Muscle of leg (tissue), 16 donors: ENCODE measurements at places on chromosomes 3 and 15. TPM values are rescaled to one million over a fixed set of nuclear protein-coding genes. Genes with fewer than 3 reads are reported as not detected.

DNA sequence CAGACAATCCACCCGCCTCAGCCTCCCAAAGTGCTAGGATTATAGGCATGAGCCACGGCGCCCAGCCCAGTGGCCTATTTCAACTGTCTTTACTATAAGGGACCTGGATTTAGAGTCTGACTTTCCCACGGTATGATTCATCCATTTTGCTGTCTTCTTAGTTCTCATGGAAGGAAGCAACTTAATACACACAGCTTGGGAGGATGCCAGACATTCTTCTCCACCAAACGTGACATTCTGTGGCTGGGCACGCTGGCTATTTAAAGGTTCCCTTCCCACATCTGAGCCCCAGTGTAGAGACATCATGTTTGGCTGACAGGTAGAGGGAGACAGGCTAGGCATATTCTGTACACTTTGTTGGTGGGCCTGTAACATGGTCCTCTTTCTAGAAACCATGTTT, 26.2 kb downstream of the FAM43A start:
- H3K36me3 ChIP-seq: no peaks in the 10 kb centered on the region
- peak; percentile 77 for DNase-seq

GRCh38 chr3:54863786-54864185, 64.1 kb downstream of the LRTM1 start:
- no peak overlapping the region for H3K4me3 ChIP-seq
- no peaks in the 10 kb centered on the region for H3K36me3 ChIP-seq
- H3K4me1 ChIP-seq: peaks cover 23% of the 10 kb centered on the region
- no peak for DNase-seq
- no peak overlapping the region for H3K27ac ChIP-seq
- H3K27me3 ChIP-seq: no peaks in the 10 kb centered on the region

DNA sequence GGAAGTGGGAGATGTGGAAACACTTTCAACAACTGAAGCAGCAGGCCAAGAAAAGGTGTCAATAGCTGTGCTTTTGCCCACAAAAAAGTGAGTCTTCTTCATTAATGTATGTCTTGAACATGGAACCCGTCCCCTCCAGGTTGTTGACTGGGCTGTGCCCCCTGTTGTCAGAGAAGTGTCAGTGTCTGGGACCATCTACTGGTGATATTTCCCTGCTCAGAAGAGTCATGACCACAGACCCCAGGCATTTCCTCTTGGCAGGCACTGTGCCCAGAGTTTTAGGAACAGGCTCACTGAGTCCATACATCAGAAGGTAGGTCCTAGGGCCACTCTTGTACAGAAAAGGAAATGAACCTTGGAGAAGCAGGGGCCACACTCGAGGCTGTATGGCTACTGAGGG, 54.8 kb upstream of the LARS2 start:
- H3K4me1 ChIP-seq: peaks cover 5% of the 10 kb centered on the region
- peaks cover 22% of the 10 kb centered on the region for H3K27me3 ChIP-seq
- DNase-seq: no peak
- H3K36me3 ChIP-seq: no peaks in the 10 kb centered on the region
- no peak overlapping the region for H3K27ac ChIP-seq
- no peak overlapping the region for H3K4me3 ChIP-seq

DNA sequence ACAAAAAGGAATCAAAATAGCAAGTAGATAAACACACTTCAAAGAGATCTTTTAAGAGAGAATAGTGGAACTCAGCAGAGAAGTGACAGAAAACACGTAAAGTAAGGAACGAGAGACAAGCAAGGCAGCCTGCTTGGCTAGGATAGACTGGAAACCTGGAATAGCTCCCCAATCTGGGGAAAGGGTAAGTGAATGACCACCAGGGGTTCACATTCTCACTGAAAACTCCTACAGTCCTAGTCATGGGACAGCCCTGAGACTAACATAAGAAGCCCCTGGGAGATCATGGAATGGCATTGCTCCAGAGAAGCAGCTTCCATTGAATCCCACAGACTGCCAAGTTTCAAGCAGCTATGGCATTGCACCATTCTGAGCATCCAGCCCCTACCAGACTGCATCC, 363.6 kb upstream of the ARPP21 start:
- no peaks in the 10 kb centered on the region for H3K27me3 ChIP-seq
- no peaks in the 10 kb centered on the region for H3K4me1 ChIP-seq
- no peaks in the 10 kb centered on the region for H3K36me3 ChIP-seq

GRCh38 chr15:59866642-59867041, 137.5 kb upstream of the FOXB1 start:
- no peaks in the 10 kb centered on the region for H3K4me1 ChIP-seq
- peak; percentile 1 for DNase-seq
- H3K4me3 ChIP-seq: no peak overlapping the region
- H3K27me3 ChIP-seq: peaks cover 7% of the 10 kb centered on the region

DNA sequence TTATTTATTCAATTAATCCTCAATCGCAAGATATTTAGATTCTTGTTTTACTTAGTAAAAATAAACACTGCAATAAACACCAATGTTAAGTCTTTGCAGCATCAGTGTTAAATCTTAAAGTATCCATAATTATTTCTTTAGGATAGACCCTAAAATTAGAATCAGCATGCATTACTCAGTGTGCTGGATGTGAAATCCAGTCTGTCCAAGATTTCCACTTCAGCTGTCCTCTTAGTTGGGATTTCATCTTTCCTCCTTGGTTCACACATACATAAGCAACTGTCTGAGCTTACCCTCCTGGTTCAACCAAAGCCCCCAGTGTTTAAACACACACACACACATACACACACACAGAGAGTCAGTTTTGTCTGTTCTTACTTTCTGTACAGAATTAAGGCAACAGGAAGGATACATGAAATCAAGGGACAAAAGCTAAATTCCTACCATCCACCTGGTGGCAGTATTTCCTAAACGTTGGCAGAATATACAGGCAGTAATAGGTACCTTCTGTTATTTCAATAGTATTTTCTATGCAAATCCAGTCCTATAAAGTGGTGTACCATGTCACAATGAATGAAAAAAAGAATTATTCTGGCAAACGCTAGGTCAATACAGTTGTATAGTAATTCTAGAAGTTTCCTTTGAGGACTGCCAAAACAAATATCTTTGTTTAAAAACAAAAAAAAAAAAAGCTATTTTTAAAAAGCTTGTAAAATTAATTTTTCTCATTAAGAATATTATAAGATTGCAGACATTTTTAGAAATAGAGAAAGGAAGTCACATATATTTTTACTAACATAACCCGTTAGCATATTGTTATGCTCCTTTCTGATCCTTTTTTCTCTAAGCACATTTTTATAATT, 27.3 kb upstream of the DMXL2 start:
- H3K27ac ChIP-seq: no peak overlapping the region
- H3K4me1 ChIP-seq: no peaks in the 10 kb centered on the region
- H3K4me3 ChIP-seq: no peak overlapping the region
- H3K27me3 ChIP-seq: no peaks in the 10 kb centered on the region

DNA sequence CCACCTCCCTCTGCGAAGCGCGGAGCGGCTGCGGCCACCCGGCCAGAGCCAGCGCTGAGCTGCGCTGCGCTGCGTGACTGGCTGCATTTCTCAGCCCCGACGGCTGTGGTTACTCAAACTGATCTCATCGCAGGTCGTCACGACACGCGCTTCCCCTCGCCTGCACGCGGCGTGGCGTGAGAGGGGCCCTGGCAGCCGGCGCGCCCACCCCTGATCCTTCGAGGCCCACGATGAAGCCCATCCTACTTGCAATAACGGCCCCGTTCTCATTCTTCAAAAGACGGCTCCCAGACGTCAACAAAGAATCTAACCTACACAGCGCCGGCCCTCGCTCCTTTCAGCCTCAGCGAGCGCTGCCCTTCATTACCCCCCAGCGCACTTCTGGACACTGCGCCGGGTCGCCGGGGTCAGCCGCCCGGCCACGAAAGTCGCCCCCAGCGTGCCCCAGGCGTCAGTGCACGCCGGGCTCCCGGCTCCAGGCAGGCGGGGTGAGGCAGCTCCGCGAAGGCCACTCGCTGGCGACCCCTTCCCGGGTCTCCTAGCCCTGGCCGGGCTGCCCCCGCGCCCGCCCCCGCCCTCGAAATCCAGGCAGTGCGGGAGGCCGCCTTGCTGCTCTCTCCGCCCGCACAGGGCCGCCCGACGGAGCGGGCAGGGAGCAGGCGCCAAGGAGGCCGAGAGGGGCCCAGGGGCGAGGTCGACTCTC, 9.9 kb upstream of the LEKR1 start:
- peak; percentile 46 for DNase-seq
- H3K4me3 ChIP-seq: peak overlapping the region; percentile 61
- peaks cover 8% of the 10 kb centered on the region for H3K4me1 ChIP-seq
- H3K27ac ChIP-seq: peak overlapping the region; percentile 75

GRCh38 chr15:42511007-42511391, 15.6 kb downstream of the SNAP23 start:
- no peak overlapping the region for H3K27ac ChIP-seq
- H3K27me3 ChIP-seq: no peaks in the 10 kb centered on the region
- no peaks in the 10 kb centered on the region for H3K4me1 ChIP-seq
- H3K36me3 ChIP-seq: peaks cover 16% of the 10 kb centered on the region
- no peak for DNase-seq

GRCh38 chr3:69749461-69749860, 10.2 kb downstream of the MITF start:
- peak; percentile 27 for DNase-seq
- H3K36me3 ChIP-seq: no peaks in the 10 kb centered on the region
- H3K27me3 ChIP-seq: no peaks in the 10 kb centered on the region
- no peak overlapping the region for H3K27ac ChIP-seq
- no peak overlapping the region for H3K4me3 ChIP-seq

DNA sequence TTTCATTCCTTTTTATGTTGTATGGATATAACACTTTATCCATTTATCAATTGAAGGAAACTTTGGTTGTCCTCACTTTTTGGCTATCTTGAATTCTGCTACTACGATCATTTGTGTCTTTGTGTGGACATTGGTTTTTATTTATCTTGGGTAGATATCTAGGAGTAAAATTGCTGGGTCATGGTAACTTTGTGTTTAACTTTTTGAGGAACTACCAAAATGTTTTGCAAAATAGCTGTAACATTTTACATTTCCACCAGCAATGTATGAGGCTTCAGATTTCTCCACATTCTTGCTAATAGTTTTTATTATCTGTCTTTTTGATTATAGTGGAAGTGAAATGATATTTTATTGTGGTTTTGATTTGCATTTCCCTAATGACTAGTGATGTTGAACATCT, 55.6 kb downstream of the TLNRD1 start:
- no peak overlapping the region for H3K4me3 ChIP-seq
- H3K4me1 ChIP-seq: no peaks in the 10 kb centered on the region
- DNase-seq: no peak

DNA sequence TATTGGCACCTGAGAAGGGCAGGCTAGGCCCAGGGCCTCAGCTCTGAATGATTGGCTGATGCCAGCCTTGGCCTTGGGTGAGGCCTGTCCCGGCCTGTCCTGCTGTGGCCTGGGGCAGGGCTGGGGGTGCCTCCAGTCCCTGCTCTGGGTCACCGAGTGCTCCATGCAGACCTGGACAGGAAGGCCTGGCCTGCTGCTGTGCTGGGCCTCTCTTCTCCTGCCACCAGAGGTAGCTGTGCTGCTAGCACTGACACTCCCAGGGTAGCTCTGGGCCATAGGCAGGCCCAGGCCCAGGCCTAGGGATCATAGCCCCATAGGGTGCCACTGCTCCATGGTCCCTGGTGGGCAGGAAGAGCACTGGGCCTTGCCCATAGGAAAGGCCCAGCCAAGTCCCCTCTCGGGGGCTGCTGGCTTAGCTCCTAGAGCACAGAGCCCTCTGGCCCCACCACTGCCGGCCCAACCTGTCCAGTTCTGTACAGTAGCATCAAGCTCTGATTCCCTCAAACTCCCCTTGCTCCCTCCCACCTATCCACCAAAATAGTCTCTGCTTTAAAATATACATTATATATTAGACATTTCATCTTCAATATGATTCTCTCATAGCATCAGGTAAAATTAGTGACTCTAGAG, 18.2 kb downstream of the ABTB1 start:
- H3K4me1 ChIP-seq: peaks cover 37% of the 10 kb centered on the region
- no peak overlapping the region for H3K27ac ChIP-seq
- no peaks in the 10 kb centered on the region for H3K27me3 ChIP-seq
- peak; percentile 61 for DNase-seq
- no peak overlapping the region for H3K4me3 ChIP-seq

- H3K4me1 ChIP-seq: peaks cover 16% of the 10 kb centered on the region
- no peak for DNase-seq
- no peaks in the 10 kb centered on the region for H3K36me3 ChIP-seq
- no peak overlapping the region for H3K27ac ChIP-seq
Observed at GRCh38 chr3:194714137-194714455, 28.4 kb downstream of the FAM43A start.

GRCh38 chr3:186931532-186932280, 1.4 kb downstream of the ST6GAL1 start:
- peaks cover 2% of the 10 kb centered on the region for H3K36me3 ChIP-seq
- peaks cover 14% of the 10 kb centered on the region for H3K27me3 ChIP-seq
- H3K27ac ChIP-seq: peak overlapping the region; percentile 76
- peaks cover 27% of the 10 kb centered on the region for H3K4me1 ChIP-seq
- peak overlapping the region; percentile 75 for H3K4me3 ChIP-seq

DNA sequence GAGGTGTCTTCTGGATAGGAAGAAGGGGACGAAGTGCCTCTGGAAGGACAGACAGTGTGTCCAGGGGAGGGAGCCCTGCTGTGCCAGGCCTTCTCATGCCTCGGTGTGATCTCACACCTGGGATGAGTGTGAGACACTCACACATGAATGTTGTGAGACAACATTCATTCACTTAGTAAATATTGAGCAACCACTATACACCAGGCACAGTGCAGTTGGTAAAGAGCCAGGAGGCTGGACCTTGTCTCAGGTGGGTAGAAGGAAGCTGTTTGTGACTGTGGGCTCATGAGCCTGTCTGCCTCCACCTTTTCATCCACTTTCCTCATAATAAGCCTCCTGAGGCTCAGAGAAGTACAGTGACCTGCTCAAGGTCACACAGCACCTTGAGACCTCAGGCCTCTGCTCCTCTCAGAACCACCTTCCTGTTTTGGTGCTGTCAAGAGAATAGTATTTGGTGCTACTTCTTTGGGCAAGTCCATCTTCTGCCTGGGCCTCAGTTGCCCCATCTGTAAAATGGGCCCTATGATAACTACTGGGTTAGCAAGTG, 20.9 kb downstream of the SLC6A6 start:
- no peak overlapping the region for H3K27ac ChIP-seq
- peaks cover 28% of the 10 kb centered on the region for H3K27me3 ChIP-seq
- peaks cover 30% of the 10 kb centered on the region for H3K4me1 ChIP-seq
- no peaks in the 10 kb centered on the region for H3K36me3 ChIP-seq
- H3K4me3 ChIP-seq: no peak overlapping the region

Gene NANOGP8
- 0.27 TPM for total RNA-seq

Gene SLC22A14
- total RNA-seq: 0.18 TPM

Gene ZNF385D
- 10.6 TPM for total RNA-seq

Gene C3orf20
- total RNA-seq: 0.09 TPM

- no peak for DNase-seq
- H3K36me3 ChIP-seq: no peaks in the 10 kb centered on the region
- H3K27me3 ChIP-seq: no peaks in the 10 kb centered on the region
- no peak overlapping the region for H3K27ac ChIP-seq
Observed at GRCh38 chr3:175070946-175071345, 211.8 kb downstream of the NAALADL2 start.

Gene IGSF10
- total RNA-seq: 22.7 TPM
